Stimulated activated CD8-positive, alpha-beta memory T cell treated with anti-CD3 and anti-CD28 coated beads, Interleukin-4, amount 100 ng/mL, for 1 hour (primary cell): ENCODE measurements at places on chromosomes 13 and 19.

DNA sequence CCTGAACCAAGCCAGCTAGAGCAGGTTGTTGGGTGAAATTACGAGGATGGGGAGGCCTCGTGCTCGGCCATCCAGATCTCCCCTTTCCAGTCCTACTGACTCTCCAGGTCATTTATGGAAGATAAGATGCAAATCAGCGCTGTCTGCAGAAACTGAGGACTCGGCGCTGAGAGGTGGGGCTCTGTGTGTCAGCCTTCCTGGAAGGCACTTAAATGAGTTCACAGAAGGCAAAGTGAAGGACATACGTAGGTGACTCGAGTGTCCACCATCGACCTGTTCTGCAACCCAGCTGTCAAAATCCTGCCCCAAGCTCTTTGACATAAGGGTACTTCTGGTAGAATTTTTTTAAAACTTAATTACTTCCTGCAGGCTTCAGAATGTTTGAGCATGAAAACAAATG is 86.4 kb downstream of the RAB20 start:
- DNase-seq, result no peak

DNA sequence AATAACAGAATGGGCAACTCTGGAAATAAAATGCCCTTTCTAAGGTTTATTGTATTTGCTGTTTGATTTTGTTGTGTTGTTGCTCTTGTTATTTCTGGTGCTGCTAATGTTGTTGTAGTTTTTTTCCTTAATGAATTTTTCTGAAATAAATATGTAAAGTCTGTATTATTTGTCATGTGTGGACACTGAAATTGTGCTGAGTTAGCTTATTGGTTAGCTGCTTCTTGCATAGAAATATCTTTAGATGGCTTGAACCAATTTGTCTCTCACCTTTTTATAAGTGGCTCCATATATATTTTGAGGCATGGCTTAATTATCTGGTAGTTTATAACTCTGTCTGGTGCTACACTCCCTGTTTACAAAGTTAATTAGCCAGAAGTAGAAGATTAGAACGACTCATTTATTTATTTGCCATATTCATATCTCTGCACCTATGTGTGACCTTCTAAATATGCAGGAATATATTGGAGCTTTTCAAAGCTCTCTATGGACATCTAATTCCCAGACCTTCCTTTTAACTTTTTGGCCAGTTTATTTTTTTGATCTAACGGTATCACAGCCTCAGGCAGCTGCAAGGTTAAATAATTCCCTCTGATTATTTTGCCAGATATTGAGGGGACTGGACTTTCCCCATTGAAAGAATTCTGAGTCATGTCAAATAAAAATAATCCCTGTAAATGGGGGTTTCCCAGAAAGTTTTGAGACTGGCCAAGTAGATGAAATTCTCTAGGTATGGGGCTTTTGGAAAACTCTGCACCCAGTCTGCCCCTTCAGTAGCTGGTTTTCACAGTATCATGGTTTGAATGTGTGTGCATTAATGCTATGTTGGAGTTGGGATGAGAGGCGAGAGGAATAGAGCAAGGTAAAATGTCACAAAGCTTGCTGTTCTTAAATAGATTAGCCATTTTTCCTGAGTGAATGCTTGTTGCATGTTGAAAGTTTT is 1331.7 kb upstream of the MIR17HG start:
- no peak for DNase-seq

- no peak for DNase-seq
Observed at GRCh38 chr13:89738072-89738471, 1609.4 kb upstream of the MIR17HG start.

- no peak for DNase-seq
Observed at GRCh38 chr19:32672841-32673240, 2.1 kb downstream of the ANKRD27 start.

DNA sequence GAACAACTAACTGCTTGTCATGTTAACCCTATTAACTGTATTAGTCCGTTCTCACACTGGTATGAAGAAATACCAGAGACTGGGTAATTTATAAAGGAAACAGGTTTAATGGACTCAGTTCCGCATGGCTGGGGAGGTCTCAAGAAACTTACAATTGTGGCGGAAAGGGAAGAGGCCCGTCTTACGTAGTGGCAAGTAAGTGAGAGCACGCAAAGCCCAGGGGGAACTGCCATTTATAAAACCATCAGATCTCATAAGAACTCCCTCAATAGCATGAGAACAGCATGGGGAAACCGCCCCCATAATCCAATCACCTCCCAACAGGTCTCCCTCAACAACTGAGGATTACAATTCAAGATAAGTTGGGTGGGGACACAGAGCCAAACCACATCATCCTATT is 34.7 kb downstream of the PHF11 start:
- DNase-seq, result no peak

GRCh38 chr13:113550453-113550852 is 34.1 kb upstream of the TFDP1 start:
- DNase-seq, result no peak

DNA sequence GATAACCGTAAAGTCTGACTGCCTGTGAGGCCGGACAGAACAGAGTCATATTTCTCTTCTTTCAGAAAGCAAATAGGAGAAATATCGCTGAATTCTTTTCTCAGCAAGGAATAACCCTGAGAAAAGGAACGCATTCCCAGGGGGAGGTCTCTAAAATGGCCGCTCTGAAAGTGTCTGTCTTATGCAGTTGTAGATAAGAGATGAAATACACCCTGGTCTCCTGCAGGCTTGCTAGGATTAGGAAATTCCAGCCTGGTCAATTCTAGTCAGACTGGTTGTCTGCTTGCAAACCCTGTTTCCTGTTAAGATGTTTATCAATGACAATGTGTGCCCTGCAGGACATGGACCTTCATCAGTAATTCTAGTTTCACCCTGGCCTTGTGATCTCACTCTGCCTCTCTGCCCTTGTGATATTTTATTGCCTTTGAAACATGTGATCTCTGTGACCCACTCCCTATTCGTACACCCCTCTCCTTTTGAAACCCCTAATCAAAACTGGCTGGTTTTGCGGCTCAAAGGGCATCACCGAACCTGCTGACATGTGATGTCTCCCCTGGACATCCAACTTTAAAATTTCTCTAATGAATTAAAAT is 934.8 kb upstream of the SPRY2 start:
- no peak for DNase-seq

DNA sequence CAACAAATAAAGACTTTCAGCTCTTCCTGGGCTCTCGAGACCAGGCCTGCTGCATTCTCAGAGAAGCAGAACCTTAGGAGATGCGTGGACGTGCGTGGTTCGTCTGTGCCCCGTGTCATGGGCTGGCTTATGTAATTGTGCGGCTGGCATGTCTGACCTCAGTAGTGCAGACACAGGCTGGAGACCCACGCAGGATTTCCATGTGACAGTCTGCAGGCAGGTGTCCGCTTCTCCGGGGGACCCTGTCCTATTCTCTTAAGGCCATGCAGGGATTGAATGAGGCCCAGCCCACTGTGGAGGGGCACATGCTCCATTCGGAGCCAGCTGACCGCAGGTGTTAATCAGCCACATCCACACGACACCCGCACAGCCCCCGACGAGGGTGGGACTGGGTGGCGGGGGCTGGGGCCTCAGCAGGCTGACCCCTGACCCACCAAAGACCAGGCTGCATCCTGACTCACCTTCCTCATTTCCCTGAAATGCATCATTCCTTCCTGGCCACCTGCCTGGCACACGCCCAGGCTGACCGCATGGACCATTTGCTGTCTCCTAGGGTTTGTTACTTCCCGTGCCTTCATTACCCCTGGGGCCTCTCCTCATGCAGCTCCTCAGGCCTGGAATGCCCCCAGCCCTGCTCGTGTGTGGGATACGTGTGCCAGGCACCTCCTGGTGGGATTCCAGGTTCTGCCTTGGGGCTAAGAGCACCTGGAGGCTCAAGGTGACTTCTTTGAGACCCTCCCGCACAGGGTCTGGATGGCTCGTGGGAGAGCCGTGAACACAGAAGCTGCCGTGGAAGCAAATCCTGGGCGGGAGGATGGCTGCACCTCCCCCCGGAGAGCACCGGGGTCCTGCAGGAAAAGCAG is 10.7 kb upstream of the MCF2L start:
- no peak for DNase-seq

DNA sequence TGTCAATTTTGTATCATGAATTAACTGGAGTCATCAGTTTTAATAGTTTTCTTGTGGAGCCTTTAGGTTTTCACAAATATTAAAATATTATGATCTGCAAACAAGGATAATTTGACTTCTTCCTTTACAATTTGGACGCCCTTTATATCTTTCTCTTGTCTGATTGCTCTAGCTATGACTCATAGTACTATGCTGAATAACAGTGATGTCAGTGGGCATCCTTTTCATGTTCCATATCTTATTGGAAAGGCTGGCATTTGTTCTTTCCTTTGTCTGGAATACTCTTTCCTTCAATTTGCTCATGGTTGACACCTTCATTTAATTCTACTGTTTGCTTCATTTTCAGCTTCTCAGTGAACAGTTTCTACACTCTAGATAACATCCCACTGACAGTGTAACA is 1129.3 kb downstream of the SLITRK5 start:
- DNase-seq, result no peak

DNA sequence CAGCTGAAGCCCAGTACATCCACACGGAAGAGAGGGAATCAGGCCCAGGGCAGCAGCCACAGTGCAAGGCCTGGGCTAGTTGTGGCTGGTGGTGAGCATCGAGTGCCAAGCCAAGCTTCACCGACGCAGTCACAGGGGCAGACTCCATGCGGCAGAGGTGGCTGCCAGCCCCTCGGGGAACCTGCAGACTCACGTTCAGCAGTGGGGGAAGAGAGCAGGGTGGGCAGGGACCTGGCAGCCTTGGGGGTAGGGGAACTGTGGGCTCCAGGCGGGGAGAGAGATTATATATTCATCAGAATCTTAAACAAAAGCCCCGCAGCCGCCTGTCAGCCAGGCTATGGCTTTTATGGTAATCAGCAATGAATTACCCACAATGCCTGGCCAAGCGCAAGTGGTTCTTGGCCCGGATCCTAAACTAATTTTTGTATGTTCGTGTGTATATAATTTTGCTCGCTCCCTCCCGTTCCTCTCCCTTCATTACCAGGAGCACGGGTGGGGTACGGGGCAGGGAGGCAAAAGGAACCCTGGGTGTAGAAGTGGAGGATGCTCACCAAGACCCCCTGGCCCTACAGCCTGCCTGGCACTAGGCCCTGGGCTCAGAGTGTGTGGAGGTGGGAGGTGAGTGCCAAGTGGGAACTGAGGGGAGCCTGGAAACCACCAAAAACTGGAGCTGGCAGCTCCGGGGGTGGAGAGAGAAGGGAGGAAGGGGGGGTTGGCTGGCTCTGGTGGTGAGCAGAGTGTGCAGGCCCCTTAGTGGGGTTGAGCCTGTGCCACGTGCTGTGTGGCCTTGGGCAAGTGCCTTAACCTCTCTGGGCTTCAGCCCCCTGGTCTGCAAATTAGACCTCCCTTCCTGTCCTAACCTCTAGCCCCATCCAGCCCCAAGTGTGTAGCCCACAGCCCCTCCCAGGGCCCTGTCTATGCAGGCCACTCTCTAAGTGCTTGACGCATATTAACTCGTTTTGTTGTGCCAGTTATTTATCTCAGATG is 31.9 kb downstream of the PTPRS start:
- no peak for DNase-seq

DNA sequence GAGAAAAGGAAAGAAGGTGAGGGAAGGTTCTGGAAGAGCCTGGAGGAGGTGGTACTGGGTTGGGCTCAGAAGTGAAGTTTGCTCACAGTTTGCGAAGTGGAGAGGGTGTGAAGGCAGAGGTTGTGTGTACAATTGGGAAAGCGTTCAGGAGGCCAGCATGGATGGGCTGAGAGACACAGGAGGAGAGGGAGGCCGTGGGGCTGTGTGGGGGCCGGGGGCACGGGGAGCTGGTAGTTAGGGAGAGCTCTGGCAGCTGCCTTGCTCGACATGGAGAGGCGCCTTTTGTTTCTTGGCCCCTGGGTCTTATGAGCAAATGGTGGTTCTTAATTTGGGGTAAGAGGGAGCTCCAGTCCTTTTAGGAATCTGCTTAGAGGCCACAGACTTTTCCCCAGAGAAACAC is 16.7 kb downstream of the BICRA start:
- DNase-seq, result no peak

GRCh38 chr19:52492994-52493470 is 34.4 kb upstream of the ZNF808 start:
- DNase-seq, result no peak

GRCh38 chr19:57305056-57305455 is 15.2 kb upstream of the ZNF543 start:
- no peak for DNase-seq

- no peak for DNase-seq
Observed at GRCh38 chr13:111941845-111942447, 125.0 kb upstream of the SOX1 start.

GRCh38 chr19:34397853-34398252 is 6.3 kb upstream of the PDCD2L start:
- no peak for DNase-seq

DNA sequence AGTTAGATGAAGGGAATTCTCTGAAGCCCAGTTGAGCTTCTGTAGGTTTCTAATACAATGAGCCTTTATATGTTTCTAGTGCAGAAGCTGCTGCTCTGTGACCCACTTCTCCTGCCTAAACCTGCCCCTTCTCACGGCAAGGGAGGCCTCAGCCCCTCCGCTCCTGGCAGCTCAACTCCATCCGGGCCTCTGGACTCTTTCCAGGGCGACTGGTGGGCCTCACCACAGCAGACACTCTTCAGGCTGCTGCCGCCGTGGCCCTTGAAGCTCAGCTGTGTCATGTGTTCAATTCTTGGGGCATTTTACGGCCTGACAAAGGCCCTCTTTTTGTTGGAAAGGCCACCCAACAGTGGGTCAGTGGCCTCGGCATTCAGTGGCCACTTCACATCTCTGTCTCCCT is 10.0 kb upstream of the C19orf33 start:
- DNase-seq, result no peak

DNA sequence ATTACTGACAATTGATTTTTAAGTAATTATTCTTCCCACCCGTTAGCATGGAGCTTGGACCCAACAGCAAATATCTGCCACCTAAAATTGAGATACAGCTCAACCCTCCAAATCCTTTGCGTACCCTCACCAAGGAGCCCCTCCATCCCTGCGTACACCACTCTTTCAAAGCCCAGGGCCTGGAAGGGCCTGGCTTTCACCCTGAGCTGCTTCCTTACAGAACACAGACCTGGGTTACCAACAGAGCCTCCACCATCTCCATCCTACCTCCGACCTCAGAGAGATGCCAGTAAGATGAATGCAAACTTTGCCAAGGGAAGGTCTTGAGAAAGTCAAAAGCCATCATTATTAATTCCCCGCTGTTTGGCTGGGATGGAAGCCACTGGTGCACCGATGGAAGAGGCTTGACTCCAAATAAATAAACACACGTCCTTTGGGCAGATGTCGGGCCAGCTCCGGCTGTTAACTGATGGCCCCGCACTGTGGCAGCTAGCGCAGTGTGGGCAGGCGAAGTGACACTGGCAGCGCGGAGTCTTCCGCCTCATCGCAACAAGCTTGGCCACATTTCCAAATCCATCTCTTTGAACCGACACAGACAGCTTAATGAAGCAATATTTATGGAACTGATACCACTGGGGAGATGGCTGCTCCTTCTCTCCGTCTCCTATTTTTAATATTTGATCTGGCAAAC is 150.2 kb upstream of the VSTM2B start:
- no peak for DNase-seq
